ENCODE measurements at places on chromosomes 12 and 14. TPM values are rescaled to one million over a fixed set of nuclear protein-coding genes. Genes with fewer than 3 reads are reported as not detected.

The FITM1 gene
- 0.72 TPM for total RNA-seq

The EP400 gene
- 14.5 TPM for total RNA-seq

The FAM222A gene
- total RNA-seq, result 0.36 TPM

The SLC10A1 gene
- not detected for total RNA-seq

The FOXN3 gene
- 44.5 TPM for total RNA-seq

The ARHGEF25 gene
- 20.6 TPM for total RNA-seq

The SERPINA12 gene
- not detected for total RNA-seq

The HEBP1 gene
- 20.3 TPM for total RNA-seq

The HOXC6 gene
- 5.6 TPM for total RNA-seq

The CELA1 gene
- total RNA-seq, result not detected

The SMCO2 gene
- 0.88 TPM for total RNA-seq

The ERBB3 gene
- 1.1 TPM for total RNA-seq

The KRT82 gene
- not detected for total RNA-seq

The OTX2 gene
- total RNA-seq, result not detected

The FOXM1 gene
- total RNA-seq, result 3.3 TPM

The MNAT1 gene
- 51.4 TPM for total RNA-seq
